Tibial artery (tissue), 4 donors: ENCODE measurements at places on chromosomes 1 and 21.

DNA sequence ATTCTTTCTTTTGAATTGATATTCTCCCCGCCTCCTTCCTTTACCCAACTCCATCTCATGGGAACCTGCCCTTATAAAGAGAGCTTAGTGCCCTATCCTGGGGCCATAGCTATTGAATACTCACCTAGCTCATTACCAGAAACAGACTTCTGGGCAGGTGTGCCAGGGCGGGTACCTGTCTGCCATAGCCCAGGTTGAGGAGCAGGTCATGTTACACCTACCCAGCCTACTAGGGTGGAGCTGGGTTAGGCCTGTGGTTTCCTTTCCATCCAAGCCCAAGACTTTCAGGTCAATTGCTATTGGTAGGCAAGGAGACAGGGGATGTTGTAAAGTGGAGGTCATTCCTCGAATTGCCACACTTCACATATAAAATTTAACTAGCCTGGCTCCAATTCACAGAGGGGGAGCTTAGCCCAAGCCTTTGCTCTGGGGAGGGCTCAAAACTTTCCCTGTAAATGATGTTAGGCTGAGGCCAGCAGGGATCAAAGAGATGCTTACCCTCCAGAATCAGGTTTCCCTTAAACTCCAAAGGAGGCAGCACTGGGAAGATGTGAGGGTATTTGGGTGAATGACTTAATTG is 87.1 kb upstream of the IPO9 start:
- no peak for DNase-seq

- no peak for DNase-seq
Measured at GRCh38 chr1:40532062-40532389, 589 bp downstream of the ZNF684 start.

DNA sequence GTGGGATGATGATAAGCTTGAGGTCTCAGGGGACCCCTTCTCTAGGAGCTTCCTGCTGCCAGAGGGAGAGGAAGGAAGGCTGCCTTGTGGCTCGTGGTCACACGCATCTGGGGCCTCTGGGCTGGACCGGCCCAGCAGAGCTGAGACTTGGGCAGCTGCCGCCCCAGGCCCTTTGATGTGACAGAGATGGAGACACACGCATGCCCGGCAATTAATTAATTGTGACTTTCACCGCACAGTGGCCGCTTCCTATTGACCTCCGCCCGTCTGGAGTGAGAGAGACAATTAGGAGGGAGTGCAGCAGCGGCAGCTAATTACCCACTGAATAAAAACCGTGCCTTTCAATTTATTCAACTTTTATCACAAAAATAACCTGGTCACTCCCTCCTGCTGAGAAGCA is 16.6 kb upstream of the C1QA start:
- DNase-seq: no peak

- DNase-seq: no peak
Measured at GRCh38 chr1:165109013-165109412, 247.5 kb downstream of the LMX1A start.

DNA sequence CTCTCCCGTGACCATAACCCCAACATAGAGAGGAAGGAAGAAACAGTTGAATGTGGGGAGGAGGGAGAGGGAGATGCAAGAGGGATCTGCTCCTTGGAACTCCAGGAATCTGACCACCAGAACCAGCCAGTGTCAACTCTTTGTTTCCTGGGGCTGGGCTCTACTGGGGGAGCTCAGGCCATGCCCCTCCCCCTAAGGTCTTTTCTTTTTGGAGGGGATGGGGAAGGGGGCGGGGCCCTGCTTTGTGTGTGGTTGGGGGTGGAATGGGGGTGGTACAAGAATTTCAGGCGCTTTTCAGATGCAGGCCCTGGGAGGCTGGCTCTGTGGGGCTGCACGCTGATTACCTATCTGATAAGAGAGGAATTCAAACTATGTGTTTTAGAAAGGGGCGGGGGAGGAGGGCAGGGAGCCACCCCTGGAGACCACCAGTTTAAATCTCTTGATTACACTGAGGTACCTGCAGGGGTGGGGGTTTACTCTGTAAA is 8.3 kb downstream of the LIN28A start:
- DNase-seq: no peak

- DNase-seq: peak; percentile 21
Measured at GRCh38 chr1:53598966-53599365, 139.8 kb downstream of the DMRTB1 start.

DNA sequence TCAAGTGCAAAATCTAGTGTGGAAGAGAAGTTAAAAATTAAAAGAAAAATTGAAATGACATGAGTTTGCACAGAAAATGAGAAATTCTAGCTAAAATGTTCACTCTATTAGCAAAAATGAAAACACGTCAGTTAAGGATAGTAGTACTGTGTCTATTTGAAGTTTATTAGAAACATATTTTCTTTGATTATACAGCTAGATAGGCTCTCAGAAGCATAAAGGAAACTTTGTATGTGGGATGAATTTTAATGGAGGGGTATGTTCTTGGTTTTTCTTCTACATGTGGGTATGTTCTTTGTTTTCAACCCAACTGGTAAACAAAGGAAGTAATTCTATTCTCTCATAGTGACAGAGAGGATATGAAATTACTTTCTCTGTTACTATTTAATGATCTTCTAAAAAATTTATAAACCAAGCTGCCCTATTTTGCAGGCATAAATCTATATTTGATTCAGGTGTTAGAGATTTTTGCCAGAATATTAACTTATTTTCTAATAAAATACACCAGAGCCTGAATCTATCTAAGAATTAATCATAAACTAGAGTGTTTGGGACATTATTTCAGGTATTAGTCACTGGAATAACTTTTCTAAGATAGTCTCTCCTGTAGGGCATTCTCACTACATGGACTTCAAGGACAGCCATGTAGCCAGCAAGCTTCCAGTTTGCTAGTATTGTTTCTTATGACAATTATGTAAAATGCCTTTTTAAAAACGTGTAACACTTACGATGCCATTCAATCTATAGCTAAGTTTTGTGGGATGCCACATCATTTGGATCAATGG is 15.8 kb downstream of the GPSM2 start:
- no peak for DNase-seq

- no peak for DNase-seq
Measured at GRCh38 chr21:16421007-16421406, 691.2 kb downstream of the USP25 start.

GRCh38 chr1:18922848-18923755 is 20.7 kb upstream of the ALDH4A1 start:
- DNase-seq: no peak

DNA sequence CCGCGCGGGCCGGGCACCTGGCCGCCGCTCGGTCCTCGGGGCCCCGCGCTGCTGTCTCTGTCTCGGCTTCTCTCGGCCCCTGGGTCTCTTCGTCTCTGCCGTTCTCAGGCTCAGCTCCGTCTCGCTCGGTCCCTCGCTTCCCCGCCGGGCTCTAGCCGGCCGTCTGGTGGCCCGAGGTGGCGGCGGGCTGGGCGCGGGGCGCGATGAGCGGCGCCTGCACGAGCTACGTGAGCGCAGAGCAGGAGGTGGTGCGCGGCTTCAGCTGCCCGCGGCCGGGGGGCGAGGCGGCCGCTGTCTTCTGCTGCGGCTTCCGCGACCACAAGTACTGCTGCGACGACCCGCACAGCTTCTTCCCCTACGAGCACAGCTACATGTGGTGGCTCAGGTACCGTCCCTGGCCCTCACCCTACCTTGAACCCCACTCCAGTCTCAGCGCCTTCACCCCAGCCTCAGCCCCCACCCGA is 355 bp downstream of the SHISAL2A start:
- DNase-seq: no peak

DNA sequence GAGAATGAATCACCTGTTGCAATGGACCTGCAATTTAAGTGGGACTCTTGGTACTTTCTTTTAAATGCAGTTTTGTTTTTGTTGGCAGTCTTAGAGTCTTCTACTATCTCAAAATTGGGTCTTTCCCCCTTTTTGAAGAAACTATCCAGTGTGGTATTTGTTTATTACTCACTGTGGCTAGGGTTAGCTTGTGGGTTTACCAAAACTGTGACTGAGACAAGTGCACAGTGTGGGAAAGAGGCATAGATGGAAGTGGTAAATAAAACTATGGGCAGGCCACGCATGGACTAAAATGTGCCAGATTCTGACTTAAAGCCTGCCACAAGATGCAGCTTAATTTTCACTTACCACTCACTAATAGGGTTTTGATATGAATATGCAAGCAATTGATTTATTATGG is 1441.7 kb downstream of the PLA2G4A start:
- DNase-seq: no peak

DNA sequence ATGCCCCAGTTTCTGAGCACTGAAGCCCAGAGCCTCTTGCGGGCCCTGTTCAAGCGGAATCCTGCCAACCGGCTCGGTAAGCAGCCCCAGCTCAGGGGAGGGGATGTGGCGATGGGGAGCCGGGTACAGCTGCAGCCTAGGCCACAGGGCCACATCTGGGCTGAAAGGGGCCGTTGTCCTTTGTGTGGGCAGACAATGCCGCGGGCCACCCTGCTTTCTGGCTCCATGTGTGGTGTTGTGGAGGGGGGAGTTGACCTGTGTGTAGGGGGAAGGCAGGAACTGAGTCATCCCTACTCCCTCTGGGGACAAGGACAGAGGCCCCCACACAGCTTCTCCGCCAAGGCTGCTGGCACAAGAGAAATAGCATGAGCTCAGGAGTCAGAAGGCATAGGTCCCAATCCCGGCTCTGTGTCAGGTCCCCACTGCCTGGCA is 26.0 kb downstream of the RPS6KA1 start:
- no peak for DNase-seq

- DNase-seq: no peak
Measured at GRCh38 chr21:38202811-38203210, 54.0 kb upstream of the KCNJ15 start.

DNA sequence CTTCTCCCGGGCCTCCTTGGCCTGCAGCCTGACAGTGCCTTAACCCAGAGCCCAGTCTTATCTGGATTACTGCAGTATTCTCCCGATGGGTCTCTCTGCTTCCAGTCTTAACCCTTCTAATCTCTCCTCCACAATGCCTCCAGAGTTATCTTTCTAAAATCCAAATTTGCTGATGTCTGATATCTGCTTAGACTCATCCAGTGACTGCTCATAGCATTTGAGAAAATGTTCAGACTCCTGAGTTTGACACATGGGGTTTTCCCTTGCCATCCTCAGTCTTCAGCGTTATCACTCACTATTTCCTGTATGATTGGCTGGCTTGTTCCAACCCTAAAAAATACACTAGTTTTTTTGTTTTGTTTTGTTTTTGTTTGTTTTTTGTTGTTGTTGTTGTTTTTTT is 102.0 kb downstream of the FMN2 start:
- DNase-seq: no peak

GRCh38 chr1:89728381-89728780 is 92.5 kb upstream of the LRRC8D start:
- DNase-seq: no peak

GRCh38 chr1:8189931-8190483 is 127.9 kb upstream of the SLC45A1 start:
- DNase-seq: no peak

- DNase-seq: no peak
Measured at GRCh38 chr1:204623894-204624361, 61.6 kb downstream of the LRRN2 start.

- DNase-seq: no peak
Measured at GRCh38 chr1:23960291-23961020, 828 bp downstream of the PNRC2 start.

DNA sequence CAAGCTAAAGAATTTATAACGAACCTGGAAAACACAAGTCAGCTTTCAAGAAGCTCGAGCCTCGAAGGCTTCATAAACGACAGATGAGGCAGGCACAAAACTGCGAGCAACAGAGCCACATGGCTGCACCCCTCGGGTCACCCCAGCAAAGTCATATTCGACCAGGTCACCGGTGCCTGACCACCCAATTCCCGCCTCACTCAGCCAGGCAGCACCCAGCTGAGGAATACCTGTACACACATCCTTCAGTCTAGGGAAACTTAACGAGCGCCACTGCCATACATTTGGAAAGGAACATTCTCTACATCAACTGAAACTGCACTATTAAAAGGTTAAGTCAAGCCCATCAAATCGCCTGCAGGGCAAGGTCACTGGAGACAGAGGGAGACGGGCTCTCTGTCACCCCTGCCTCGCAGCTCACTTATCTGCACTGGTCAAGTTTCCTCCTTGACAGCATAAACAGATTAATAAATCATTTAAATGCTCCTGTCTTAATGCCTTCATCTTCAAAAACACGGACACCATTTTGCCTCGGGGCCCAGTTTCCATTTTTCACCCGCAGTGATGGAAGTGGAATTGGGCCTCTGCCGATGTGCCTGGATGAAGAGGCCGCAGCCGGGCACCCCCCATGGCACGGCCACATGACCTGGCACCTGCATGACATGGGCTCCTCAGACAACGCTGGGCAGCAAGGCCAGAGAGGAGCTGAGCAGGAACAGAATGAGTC is 20.6 kb downstream of the NPHP4 start:
- peak; percentile 19 for DNase-seq

DNA sequence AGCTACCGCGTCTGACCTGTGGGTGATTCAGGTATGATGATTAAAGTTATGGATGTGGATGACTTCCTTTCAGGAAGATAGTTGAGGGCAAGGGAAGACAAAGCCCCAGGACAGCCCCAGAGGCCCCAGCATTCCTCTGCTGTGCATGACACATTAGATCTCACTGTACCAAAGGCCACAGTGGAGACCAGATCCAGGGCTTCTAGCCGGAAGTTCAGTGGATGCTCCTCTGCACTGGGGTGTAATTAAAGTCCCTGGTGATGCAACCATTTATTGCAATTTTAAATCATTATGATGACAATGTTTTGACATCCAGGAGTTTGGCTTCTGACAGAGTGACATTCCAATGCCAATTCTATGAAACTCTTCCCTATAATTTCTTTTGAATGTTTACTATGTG is 5.0 kb downstream of the C4BPA start:
- DNase-seq: no peak

GRCh38 chr1:41343790-41344699 is 17.2 kb upstream of the FOXO6 start:
- peak; percentile 51 for DNase-seq

GRCh38 chr1:71307451-71307850 is 226.6 kb upstream of the ZRANB2 start:
- DNase-seq: no peak

DNA sequence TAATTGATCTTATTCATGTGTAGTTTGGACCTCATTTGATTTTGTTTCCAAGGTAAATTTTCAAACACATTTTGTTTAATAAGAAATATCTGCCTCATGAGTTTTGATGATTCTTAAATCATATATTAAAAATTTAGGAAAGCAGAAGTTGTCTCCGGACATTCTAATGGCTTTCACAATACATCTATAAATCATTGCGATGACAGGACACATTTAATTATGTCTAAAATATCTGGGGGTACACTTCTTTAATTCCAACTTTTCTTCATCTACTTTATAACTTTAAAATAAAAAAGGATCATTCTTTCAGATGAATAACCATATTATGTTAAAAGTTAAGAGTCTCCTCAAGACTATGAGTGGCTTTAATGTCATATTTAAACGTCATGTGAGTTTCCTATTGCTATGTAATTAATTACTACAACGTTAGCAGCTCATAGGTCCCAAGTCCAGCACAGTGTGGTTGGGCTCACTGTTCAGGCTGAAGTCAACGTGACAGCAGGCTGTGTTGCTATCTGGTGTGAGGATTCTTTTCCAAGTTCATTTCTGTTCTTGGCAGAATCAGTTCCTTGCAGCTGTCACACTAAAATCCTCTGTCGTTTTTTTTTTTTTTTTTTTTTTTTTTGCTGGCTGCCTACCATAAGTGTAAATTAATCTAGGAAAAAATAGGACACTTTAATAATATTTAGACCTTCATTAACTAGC is 893.5 kb downstream of the LTN1 start:
- DNase-seq: no peak

GRCh38 chr1:85375493-85375892 is 89.5 kb downstream of the DDAH1 start:
- DNase-seq: no peak
